ENCODE measurements at places on chromosomes 3 and 15.

GRCh38 chr3:50473768-50474167, 29.7 kb downstream of the CACNA2D2 start:
- DNase-seq: no peak

DNA sequence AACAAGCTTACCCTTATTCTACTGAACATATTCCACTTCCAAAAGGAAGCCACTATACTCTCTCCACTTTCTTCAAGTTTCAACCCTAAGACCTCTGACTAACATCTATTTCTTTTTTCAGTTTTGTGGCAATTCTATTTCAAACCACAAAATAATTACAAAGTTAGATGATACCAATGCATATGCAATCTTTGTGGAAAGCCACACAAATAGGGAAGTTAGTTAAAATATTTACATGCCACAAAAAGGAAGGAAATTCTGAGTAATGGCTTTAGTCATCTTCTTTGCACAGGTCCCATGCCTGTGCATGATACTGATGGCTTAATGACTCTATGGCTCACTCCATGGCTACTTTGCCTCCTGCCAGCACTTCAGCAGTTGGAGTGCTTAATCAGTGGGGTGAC, 57.0 kb upstream of the MCTP2 start:
- no peak for DNase-seq

DNA sequence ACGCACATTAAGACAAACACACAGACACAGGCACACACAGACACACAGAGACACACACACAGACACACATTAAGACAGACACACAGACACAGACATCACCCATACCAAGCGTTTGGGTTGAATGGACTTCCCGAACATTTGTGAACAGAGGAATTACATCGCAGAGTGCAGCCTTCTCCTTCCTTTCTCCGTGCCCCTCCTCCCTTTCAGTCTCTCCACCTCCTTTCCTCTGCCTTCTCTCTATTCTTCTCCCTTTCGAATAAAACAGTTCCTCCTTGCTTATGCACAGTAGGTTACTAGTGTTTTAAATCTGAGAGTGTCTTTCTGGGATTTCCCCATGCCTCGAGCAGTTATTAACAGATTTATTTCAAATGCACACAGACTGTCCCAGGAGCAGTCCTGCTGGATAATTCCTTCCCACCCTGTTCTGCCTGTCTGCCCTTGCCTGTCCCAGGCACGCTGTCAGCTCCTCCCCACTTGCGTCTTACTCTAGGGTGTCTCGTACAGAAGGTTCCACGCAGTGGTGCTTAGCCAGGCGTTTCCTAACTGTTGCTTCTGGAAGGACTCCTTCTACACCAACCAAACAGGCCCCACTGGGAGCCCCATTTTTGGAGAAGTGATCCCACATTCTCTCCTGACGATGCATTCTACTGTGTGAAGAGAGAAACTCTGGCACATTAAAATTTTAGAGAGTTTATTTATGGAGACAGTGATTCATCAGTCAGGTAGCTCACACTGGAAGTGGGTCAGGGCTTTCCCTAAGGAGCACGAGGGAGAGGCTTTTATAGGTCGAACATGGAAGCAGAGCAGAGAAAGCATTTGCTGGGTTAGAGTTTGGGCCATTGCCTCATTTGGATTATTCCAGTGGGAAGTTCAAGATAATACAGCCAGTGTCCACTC, 163.8 kb downstream of the SV2B start:
- DNase-seq: no peak

DNA sequence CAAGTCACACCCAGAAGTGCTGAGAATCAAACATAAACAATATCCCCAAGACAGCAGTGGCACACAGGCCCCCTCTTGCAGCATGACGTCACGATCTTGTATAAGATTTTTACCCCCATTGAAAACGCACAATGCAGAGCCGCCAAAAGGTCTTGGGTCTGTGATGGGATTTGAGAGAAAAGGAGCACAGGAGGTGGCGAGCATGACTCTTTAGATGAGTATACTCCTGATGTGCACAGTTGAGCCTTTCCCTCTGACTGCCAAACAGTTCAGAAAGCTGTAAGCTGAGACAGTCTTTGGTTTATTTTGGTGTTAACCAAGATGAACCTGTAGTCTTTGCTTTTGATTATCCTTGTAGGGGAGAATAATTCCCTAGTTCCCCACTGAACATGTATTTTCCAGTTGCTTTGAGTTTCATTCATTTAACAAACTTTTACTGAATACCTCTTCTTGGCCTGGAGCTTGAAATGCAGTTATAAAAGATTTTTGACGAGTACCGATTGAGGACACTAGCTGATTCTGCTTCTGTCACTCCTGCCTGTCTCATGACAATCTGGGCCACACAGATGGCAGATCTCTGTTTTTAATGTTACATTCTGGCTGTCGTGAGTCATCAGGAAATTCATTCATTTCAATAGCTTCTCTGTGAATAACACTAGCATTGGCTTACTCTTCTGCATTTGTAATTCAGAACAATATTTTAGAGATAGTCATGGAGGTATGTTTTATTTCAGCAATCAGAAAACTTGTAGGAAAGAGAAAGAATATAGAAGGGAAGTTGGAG, 28.9 kb downstream of the CFAP91 start:
- no peak for DNase-seq

- DNase-seq: no peak
Measured at GRCh38 chr3:75049533-75049932, 435.1 kb upstream of the CNTN3 start.

DNA sequence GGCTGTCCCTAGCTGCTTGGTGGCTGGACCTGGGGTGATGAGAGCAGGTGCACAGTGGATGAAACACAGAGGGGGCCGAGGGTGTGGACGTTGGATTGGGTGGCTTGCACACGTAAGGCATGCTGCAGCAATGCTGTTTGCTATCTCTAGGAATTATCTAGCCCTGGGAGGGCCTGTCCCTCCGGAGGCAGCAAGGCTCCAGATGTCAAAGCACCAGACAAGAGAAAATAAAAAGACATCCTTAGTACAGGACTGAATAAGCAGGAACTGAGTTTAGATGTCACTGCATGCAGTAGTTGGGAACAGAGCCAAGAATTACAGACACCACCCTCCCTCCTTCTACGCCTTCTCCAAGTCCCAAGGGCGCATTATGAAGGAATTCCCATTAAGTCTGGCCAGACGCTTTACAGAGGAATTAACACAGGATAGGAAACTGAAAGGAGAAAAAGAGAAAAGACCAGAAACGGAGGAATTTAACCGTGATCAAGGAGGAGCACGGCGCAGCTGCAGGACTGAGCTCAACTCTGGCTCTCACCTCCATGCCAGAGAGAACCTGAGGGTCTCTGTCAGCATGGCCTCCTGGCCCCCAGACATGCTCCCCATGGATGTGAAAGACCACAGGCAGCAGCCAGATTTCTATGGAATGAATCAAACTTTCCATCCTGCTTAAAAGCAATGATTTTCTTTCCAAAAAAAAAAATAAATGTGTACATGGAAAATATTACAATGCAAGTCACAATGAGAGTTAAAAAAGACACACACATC, 13.8 kb downstream of the ATP10A start:
- DNase-seq: no peak

- no peak for DNase-seq
Measured at GRCh38 chr3:61094608-61095007, 156.6 kb downstream of the FHIT start.

DNA sequence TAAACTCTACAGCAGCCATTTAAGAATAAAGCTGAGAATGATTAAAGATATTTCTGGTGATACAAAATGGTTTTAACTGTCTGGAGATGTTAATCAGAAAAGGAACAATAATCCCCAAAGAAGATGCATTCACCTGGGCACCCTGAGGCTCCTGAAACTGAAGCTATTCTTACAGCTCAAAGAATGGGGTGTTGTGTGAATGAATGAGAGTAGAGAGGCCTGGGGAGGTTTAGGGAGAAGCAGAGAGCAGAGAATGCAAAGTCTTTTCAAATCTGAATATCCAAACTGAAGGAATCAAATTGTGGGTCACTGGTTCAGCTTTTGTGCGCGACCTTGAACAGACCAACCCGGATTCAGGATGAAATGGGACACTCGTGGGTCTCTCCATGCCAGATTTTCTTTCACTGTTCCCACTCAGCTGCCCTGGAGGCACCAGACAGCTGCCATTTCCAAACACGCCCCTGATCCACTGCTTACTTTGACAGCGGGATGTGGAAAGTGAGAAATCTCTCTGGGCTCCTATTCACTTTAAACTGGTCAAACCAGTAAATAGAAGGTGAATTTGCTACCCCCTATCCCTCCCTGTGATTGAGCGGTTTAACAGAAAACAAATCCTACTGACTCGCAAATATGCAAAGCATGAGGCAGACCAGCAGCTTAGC, 485.5 kb upstream of the THBS1 start:
- DNase-seq: no peak

GRCh38 chr3:134833453-134834163, 38.5 kb downstream of the EPHB1 start:
- DNase-seq: no peak
